ENCODE measurements at places on chromosomes 6 and 20.

- DNase-seq, result peak; percentile 95
Measured at GRCh38 chr6:154510144-154510905, at the start of gene CNKSR3. Gene CNKSR3 (minus strand): TSS chr6:154510685. CDS start chr6:154510114, 571 bp downstream.

- no peak for DNase-seq
Measured at GRCh38 chr6:140050101-140050995, 675.9 kb upstream of the CITED2 start.

GRCh38 chr20:11966186-11966585 is 48.5 kb downstream of the BTBD3 start:
- no peak for DNase-seq

DNA sequence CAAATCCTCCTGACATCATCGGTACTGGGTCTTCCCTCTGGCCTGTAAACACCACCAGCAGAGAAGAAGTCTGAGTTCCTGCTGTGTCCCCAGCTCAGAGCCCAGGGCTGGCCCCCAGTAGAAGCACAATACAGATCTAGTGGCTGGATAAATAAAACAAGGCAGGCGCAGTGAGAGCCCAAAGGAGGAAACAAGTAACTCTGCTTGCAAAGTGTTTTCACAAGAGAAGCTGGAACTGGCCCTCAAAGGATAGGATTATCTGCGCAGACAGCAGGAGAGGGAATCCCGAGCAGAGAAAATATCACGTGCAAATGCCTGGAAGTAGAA is 205.1 kb downstream of the ZDHHC14 start:
- no peak for DNase-seq

DNA sequence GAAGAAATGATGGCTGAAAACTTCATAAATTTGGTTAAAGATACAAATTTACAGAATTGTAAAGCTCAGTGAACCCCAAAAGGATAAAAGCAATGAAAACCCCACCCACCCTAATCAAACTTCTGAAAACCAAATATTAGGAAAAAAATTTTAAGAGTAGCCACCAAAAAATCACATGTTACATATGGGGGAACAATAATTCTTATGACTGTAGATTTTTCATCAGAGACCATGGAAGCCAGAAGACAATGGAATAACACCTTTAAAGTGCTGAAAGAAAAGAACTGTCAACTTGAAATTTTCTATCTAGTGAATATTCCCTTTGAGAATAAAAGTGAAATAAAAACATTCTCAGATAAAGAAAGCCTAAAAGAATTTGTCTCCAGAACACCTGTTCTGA is 24.4 kb downstream of the PROCR start:
- no peak for DNase-seq

DNA sequence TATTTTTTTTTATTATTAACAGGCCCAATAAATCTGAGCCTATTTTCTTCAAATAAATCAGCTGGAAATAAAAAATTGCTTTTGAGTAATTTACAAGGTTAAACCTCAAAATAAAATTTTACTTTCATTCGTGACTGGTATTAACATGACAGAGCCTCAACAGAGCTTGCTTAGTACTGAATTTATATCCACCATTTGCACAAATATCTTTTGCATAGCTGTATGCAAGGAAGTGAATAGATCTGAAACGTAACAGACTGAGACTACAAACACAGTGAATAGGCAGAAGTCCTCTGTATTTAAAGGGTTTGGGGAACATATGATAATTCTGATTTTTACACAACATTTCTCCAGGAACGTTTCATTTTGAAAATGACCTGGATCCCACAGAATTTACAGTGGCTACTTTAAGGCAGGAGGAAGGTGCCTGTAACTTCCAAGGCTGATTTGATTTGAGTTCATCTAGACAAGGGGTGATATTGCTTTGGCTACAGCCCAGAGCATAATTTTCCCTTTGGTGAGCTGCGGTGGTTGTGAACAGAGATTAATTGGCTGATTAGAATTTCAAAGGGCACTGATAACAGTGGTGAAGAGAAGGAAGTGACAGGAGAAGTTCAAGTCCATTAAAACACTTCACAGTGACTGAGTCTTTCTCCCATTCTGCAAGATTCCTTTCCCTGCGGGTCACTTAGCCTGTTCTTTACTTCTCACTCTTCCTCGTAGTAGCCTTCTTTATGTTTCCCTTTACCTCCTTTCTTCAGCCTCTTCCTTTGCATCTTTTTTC is 121.2 kb upstream of the SASH1 start:
- DNase-seq, result peak; percentile 14

- no peak for DNase-seq
Measured at GRCh38 chr6:159217595-159218275, 48.5 kb downstream of the FNDC1 start.

DNA sequence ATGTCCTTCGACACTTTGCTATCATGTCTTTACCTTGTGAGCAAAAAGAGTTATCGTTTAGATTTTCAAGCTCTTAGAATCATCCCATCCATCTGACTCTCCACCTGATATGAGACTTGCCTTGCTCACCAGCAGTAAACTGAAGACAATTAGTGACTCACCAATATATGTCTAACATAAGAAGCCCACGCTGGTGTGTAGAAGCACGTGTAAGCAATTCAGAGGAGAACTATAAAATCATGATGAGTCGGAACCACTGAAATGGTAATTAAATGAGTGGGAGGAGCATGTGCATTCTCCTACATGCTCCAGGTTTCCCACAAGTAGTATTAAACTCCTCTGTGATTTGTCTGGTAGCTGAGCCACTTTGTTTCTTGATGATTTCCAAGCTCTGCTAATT is 181.6 kb upstream of the RNF217 start:
- DNase-seq, result no peak

GRCh38 chr6:487956-488355 is 96.4 kb downstream of the IRF4 start:
- DNase-seq, result no peak

DNA sequence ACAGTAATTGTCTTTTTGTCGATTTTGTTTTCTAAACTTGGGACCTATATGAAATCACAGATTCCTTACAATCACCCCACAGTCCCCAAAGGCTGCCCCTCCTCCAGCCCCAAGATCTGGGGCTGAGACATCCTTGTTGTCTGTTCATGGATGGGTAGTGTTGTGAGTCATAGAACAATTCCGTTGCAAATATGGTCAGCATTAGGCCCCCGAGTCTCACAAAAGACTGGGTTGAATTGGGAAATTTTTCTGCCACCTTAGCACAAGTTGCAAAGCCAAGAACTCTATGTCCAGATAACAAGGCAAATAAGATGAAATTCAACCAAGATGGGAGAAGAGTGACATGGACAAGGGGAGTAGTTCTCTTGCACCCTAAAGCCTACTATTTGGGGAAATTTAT is 10.5 kb upstream of the TAB2 start:
- DNase-seq, result no peak

- DNase-seq, result no peak
Measured at GRCh38 chr6:90448836-90449235, 138.0 kb downstream of the MAP3K7 start.

GRCh38 chr6:123022975-123023374 is 26.9 kb downstream of the CLVS2 start:
- DNase-seq, result no peak

DNA sequence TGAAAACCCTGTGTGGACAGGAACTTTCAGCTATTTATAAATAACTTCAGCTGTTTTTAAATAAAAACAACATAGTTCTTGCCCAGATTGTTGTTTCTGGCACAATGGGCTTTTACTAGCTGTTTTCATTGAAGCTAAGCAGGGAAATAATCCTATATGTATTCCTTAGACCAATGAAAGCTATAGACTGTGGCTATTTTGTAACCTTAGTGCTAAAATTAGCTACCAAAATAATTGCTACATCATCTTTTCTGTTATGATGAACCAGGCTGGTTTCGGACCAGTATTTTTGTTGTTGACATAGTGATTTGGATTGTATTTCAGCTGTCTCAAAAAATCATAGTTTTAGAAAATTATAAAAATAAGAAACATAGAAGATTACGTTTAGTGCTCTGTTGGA is 13.7 kb downstream of the PHF3 start:
- DNase-seq, result no peak

DNA sequence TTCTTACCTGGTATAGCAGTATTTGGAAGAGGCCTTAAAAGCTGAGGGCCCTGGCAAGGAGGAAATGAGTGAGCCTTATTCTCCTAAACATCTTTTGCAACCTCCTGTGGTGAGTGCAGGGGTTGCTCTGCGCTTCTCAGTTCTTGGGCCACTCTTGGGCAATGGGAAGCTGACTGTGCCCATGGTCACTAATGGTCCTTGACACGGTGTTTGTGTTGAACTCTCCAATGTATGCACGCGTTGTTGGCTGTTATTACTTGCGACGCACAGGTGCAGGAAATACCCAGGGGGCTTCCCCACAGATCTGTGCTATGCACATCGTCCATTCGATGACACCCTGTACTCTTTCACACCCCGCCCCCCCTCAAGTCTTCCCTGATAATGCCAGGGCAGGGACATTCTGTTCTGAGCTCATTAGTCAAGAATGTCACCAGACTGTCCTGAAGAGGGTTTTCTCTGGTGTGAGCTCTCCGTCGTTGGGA is 79.7 kb downstream of the EDN1 start:
- no peak for DNase-seq

GRCh38 chr6:168517742-168518347 is 76.9 kb downstream of the SMOC2 start:
- DNase-seq, result no peak

DNA sequence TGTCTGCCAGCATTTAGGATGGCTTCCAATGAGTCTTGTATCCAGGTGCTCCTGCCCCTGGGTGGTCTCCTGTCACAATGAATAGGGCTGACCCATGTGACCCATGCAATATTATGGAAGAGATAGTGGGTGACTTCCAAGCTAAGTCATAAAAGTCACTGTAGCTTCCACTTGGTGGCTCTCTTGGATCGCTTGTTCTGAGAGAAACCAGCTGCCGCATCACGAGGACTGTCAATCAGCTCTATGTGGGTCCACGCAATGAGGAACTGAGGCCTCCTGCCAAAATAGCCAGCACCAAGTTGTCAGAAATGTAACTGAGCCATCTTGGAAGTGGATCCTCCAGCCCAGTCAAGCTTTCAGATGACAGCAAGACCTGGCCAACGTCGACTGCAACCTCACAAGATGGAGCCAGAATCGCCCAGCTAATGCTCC is 14.9 kb upstream of the MATN4 start:
- DNase-seq, result no peak

DNA sequence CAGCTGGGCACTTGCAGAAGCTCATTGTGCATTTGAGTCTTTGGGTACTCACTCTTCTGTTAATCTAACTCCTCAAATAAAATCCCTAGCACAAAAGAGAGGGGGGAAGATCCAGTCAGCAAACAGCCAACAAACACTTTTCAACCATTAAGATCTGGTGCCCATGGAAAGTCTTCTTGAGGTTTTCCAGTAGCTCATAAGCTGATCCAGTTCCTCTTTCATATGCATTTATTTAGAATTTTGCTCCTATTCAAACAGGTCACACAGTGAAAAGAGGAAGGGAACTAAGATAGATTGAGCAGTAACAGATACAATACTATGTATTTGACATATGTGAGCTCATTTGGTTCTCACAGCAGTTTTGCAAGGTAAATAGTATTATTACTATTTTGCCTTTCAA is 38.6 kb downstream of the HLA-DPB1 start:
- DNase-seq, result no peak

- DNase-seq, result no peak
Measured at GRCh38 chr6:139943391-139943790, 568.9 kb upstream of the CITED2 start.

DNA sequence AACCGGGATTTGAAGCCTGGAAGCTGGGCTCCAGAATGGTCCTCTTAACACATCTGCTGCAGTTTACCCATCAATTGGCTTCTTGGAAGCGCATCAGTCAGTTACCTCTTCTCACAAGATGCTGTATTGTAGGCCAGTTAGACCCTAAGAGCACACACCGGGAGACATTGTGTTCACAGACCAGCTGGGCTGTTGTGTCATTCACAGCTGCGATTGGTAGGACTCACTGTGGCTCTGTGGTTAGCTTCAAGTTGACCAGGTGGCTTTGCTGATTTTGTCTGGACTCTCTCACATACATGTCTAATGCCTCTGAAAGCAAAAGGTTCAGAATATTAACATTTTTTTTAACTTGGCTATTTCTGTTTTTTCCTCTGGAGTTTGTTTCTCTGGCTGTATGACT is 64.8 kb downstream of the SNX9 start:
- no peak for DNase-seq

DNA sequence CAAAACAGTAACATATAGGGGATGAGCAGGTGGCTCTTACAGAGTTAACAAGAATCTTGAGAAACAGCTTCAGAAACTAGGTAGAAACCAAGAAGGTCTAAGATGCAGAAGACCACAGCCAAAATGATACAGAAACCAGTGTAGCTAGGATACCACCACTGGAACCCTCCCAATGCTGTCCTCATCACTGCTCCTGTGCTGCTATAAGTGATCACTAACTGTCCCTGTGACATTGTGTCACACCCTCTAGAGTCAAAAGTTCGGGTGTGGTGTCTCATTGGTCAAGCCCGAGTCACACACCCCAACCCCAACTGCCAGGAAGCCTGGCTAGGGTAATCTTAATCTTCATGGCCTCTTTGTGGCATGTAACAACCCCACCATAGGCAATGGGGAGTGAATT is 153.1 kb downstream of the RCAN2 start:
- no peak for DNase-seq

DNA sequence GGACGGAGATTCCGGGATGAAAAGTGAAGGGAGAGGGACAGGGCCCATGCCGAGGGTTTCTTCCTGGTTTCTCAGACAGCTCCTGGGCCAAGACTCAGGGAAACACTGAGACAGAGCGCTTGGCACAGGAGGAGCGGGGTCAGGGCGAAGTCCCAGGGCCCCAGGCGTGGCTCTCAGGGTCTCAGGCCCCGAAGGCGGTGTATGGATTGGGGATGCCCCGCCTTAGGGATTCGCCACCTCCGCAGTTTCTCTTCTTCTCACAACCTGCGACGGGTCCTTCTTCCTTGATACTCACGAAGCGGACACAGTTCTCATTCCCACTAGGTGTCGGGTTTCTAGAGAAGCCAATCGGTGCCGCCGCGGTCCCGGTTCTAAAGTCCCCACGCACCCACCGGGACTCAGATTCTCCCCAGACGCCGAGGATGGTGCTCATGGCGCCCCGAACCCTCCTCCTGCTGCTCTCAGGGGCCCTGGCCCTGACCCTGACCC is 55.0 kb upstream of the HLA-A start:
- DNase-seq, result no peak

DNA sequence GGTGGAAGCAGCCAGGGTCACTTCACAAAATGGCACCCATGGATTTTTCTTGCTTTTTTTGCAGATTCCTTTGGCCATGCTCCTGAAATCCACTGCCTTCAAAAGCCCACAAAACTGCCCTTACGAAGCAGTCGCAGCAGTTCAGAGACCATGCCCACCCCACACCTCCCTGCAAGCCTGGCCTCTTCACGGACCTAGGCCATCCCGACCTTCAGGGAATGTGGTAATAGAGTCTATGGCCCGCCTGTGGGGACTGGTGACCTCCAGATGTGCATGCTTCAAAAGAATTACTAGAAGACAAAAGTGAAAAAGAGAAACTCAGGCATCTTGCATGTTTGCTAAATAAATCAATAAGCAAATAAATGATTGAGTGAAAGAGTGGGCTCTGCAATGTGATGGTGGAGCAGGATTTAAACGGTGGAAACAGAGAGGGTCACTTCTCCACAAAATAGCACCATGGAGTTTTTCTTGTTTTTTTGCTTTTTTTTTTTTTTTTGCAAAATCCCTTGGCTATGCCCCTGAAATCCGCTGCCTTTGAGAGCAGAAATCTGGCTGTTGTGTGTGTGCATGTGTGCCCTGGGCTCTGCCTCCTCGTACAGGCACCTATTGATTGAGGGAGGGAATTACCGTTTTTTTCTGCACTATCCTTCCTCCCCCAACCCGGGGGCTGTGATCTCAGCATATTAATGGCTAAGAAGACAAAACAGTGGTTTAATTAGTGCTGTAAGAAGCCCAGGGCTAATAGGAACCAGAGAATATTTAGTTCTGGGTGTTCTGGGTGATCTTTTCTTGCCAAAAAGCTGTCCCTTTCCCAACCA is 107.4 kb downstream of the PXDC1 start:
- DNase-seq, result no peak

- no peak for DNase-seq
Measured at GRCh38 chr6:140403020-140403419, 1028.6 kb upstream of the CITED2 start.
